ENCODE measurements at places on chromosomes 1 and 21.

GRCh38 chr21:34945288-34945687, 103.8 kb downstream of the RUNX1 start:
- DNase-seq: no peak

DNA sequence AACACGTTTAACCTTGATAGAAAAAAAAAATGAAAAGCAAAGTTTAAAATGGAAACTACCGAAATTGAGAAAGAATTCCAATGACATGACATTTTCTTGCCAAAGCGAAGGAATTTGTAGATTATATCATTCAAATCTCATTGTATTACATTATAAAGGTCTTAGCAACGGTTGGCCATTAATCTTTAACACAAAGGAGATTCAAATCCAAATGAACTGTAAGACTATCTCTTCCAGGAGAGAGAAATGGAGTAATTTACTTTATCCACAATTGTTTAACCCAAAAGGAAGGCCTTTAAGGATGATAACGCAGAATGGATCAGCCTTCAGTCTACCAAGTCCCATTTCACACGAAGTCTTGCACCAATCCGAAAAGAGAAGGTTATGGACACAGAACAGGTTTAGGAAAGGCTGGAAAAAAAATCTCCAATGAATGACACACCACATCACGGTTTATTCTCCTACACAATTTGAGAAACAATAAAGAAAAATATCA, 1.5 kb downstream of the ENAH start:
- no peak for DNase-seq

GRCh38 chr1:68051475-68051874, 1.0 kb upstream of the DIRAS3 start:
- DNase-seq: no peak

DNA sequence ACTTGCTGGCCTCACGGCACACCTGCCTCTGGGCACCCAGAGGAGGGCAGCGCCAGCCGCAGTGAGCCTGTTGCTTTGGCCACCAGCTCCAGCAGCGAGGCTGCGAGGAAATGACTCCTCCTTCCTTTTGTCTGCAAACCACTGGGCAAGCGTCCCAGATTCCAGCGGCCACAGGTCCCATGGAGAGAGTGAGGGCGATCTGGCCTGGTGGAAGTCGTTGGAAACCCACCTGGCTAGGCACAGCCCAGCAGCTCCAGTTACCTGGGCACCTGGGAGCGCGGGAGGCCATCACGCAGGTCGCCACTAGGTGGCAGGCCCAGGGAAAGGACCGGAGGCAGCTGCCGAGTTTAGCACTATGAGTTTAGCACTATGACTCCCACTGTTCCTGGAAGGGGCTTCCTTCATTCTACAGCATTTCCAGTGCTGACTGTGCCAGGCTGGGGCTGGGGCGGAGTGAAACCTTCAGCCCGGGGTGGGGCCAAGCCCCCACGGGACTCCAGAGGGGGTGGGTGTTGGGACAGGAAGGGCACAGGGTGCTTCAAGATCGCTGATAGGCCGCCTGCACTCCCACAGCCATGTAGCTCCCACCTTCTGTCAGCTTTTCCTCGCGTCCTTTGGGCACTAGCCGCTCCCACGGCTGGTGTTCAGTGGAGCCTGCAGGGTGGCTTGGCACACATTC, 1.1 kb upstream of the ESPN start:
- DNase-seq: peak; percentile 43

- no peak for DNase-seq
Measured at GRCh38 chr1:178238722-178239510, 145.0 kb downstream of the RASAL2 start.

- DNase-seq: no peak
Measured at GRCh38 chr1:52635321-52636089, 2.5 kb downstream of the SHISAL2A start.

DNA sequence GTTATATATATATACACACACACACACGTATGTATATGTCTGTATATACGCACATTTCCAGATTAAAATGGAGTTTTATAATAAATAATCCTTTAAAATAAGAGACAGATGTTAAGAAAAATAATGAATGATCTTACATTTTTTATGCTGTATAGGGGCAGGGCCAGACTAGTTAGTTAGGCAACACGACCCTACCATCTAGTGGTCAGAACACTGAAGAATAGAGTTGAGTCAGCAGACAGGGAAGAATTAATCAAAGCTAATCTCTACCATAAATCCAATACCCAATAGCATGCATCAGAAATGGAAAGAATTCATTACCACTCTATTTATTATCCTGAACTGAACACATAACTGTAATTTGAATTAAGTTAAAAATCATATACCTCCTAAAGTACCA, 156.7 kb downstream of the BRINP3 start:
- DNase-seq: no peak

GRCh38 chr1:111882559-111882958, 106.9 kb downstream of the KCND3 start:
- DNase-seq: no peak

DNA sequence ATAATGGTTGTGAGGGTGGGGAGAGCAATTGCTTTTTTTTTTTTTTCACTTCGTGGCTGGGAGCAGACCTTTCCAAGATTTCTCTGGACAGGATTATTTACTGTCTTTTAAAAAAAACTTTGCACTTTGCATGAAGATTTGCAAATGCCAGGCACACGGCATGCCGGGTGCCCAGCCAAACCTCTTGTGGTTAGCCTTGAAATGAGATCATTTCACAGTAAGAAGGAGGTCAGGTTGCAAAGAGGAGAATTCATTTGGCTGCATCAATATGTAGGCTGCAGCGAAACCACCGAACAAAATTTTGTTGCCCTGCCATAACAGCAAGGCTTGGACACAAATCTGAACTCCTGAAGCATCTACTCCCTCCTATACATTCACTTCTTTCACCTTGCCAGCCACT, 36.5 kb upstream of the KCND3 start:
- DNase-seq: no peak

DNA sequence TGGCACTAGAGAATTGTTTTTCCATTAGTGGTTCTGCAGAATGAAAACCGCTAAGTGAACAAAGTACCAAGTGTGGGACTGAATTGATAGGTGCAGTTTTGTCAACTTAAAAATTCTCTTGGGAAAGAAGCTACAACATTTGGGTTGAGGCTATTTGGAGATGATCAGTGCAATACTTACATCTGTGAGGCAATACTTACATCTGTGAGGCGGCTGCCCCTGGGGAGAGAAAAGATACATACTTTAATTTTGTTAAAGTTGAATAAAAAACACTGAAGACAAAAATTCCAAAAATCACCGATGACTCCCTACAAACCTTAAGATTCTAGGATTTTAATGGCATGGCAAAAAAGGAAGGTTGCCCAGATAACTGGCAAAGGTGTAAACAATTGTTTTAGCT, 1.7 kb downstream of the CFAP410 start:
- DNase-seq: no peak

DNA sequence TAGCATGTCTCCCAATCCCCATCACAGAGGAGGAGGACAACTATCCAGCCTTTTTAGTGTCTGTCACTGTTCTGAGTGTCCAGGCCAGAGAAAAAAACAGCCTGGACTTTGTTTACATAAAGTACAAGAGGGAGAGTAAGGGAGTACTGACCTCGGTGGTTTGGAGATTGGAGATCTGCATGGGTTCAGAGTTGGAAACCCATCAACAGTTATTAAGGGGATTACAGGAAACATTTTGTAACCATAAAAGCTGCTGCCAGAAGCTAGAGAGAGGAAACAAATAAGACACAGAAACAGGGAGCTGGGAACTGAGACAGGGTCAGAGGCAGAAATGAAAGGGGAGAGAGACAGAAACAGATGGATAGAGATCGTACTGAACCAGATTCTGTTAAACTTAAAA, 131.5 kb upstream of the CTTNBP2NL start:
- DNase-seq: no peak

GRCh38 chr1:168164771-168165170, 14.0 kb upstream of the TIPRL start:
- DNase-seq: no peak

DNA sequence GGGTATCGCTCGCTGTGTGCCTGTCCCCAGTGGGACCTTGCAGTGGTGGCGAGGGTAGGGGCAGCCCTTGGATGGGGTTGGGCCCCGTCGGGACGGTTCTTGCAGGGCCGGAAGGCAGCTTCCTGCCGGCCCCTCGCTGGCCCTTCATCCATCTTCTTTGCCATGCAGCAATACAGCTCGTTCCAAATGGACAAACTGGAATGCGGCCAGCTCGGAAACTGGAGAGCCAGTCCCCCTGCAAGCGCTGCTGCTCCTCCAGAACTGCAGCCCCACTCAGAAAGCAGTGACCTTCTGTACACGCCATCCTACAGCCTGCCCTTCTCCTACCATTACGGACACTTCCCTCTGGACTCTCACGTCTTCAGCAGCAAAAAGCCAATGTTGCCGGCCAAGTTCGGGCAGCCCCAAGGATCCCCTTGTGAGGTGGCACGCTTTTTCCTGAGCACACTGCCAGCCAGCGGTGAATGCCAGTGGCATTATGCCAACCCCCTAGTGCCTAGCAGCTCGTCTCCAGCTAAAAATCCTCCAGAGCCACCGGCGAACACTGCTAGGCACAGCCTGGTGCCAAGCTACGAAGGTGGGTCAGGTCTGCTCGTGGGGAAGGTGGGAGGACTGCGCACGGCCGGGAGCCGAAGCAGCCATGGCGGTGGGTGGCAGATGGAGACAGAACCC, 45.8 kb downstream of the SIM2 start:
- DNase-seq: no peak

GRCh38 chr1:12478612-12478985, 139.4 kb downstream of the DHRS3 start:
- no peak for DNase-seq

DNA sequence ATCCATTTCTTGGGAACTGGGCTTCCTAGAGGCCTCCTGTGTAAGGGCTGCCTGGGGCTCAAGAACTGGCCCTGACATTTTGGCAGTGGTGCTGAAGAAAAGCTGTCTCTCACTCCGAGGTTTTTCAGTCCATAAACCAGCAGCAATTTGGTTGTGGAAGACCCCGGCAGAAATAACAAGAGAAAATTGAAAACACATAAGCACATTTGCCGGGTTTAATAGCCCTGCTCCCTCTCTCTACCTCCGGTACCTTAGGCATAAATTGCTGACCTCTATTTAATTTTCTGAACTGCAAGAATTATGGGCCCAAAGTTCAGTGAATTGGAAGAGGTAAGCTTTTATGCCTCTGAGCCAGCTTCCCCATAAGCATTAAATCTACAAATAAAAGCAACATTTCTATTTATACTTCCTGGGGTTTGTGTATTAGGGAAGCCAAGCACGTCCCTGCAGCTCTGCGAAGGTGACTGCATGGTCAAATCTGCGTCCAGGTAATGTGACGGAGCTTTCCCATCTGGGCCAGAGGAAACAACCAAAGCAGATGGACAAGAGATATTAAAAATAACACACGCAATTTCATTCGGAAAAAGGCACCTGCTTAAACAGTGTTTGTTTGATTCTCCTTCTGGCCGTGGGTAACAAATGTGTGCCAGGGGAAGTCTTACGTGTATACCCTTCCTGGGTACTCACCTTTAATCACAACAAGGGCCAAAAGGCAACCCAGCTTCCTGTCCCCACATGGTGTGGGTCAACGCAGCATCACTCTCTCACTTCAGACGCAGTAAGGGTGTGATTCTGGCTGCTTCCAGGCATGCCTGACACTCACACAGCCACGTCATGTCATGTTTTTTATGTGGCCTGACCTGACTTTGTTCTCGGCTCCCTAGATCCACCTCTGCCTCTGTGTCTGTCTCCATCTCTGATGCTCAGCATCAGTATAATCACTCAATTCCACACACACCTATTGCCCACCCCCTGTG, 69.2 kb downstream of the PAPPA2 start:
- DNase-seq: no peak

GRCh38 chr21:45090966-45091365, 16.6 kb downstream of the ADARB1 start:
- DNase-seq: no peak

- DNase-seq: no peak
Measured at GRCh38 chr1:175127565-175127964, 59.9 kb downstream of the TNN start.

- no peak for DNase-seq
Measured at GRCh38 chr1:89552471-89553081, 27.9 kb downstream of the LRRC8B start.

DNA sequence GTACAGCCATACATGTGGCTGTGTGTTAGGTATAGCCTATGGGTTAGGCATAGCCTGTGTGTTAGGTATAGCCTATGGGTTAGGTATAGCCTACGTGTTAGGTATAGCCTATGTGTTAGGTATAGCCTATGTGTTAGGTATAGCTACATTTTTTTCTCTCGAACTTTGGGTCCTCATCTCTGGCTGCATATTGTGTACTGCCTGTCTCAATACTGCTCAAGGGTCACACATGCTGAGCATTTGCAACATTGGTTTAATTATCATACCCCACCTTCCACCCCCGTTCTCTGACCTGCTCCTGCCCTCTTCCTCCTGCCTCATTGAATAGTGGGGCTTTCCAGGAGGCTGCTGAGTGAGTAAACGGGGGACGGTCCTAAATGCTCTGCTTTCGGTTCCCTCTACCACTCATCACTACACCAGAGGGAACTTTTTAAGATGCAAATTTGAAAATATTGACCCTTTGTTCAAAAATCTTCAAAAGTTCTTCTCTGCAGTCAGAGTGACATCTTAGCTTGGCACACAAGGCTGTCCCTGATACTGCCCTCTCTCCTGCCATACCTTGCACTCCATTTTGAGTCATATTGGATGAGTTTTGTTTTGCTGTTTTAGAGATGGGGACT, 17.8 kb downstream of the OR2B11 start:
- DNase-seq: no peak

- DNase-seq: no peak
Measured at GRCh38 chr1:193633093-193633492, 446.7 kb upstream of the B3GALT2 start.

DNA sequence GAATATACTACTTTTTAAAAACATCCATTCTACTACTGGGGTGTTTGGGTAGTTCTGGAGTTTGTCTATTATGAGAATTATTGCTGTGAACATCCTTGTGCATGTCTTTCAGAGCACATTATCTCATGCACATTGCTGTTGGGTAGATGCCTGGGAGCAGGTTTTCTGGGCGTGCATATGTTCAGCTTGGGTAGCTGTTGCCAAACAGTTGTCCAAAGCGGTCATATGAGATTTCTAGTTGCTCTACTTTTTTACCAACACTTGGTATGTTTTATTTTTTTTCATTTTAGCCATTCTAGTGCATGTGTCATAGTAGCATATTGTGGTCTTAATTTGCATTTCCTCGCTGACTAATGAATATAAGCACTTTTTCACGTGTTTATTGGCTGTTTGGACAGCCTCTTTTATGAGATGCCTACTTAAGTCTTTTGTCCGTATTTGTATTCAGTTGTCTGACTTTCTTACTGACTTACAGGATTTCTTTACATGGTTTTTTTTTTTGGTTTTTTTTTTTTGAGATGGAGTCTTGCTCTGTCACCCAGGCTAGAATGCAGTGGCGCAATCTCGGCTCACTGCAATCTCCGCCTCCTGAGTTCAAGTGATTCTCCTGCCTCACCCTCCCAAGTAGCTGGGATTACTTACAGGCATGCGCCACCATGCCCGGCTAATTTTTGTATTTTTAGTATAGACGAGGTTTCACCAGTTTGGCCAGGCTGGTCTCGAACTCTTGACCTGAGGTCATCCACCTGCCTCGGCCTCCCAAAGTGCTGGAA, 18.1 kb downstream of the ZDHHC18 start:
- no peak for DNase-seq

Measured in stimulated activated CD4-positive, alpha-beta T cell treated with anti-CD3 and anti-CD28 coated beads, Interleukin-15, amount 100 ng/mL, for 1 hour (primary cell).